ENCODE measurements at places on chromosomes 1 and 21.

- no peak for DNase-seq
These were observed 317.0 kb downstream of the BARHL2 start for GRCh38 chr1:90400131-90400530.

- peak; percentile 47 for DNase-seq
These were observed 32.3 kb downstream of the KIAA2013 start for GRCh38 chr1:11893907-11894251.

GRCh38 chr21:19767546-19767945 lies 1230.7 kb upstream of the NCAM2 start:
- no peak for DNase-seq

DNA sequence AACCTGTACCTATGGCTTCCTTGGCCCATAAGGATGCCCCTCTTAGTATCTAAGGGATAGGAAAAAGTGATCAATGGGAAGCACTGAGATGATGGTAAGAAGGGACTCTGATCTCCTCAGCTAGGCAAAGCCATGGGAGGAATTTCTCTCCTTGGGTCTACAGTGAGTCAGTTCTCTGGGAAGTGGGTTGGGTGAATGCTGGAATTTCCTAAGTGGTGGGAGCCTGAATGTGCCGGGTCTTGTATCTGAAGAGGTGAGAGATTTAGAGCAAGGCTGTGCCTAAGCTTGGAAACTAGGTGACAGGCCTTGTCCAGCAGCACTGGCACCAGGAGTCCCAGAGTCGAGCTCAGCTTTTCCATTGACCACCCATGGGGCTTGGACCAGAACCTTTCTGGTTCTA lies 96.3 kb upstream of the SLC2A1 start:
- no peak for DNase-seq

DNA sequence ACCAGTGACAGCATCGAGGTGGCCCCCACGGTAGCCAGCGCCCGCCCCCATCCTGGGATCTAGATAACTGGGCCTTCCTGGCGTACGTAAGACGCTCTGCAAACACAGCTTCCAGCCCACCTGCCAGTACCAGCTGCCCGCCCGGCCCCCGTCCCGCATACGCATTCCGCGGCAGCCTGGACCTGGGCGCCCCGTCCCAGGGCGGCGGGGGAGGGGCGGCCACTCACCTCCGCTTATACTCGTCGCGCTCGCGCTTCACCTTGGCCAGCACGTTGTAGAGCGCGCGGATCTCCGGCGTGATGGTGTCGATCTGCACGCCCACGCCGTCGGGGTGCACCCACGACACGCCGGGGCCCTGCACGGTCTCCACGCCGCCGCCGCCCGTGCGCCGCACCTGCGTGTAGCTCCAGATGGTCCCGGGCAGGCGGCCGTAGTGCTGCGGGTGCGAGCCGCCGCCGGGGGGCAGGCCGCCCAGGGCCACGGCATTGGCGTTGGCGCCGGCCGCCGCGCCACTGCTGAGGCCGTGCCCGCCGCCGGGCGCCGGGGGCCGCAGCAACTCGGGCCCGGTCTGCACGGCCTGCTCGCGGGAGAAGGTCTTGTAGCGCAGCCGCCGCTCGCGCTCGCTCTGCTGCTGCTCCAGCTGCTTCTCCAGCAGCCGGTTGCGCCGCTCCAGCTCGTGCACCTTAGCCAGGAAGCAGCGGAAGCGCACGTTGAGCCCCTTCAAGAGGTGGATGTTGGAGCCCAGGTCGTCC lies 859 bp downstream of the IFFO2 start:
- DNase-seq, result peak; percentile 57

GRCh38 chr1:175687622-175688415 lies 55.6 kb downstream of the TNR start:
- DNase-seq, result no peak

- no peak for DNase-seq
These were observed 131.8 kb upstream of the PKN2 start for GRCh38 chr1:88552226-88552625.

- DNase-seq, result no peak
These were observed 20.6 kb downstream of the PYHIN1 start for GRCh38 chr1:158951956-158952355.

- peak; percentile 4 for DNase-seq
These were observed 67.2 kb downstream of the TTLL7 start for GRCh38 chr1:83931658-83932253.

- no peak for DNase-seq
These were observed 11.1 kb upstream of the UBE2U start for GRCh38 chr1:64192290-64192689.

GRCh38 chr1:118934706-118935105 lies 53.4 kb downstream of the TBX15 start:
- no peak for DNase-seq

DNA sequence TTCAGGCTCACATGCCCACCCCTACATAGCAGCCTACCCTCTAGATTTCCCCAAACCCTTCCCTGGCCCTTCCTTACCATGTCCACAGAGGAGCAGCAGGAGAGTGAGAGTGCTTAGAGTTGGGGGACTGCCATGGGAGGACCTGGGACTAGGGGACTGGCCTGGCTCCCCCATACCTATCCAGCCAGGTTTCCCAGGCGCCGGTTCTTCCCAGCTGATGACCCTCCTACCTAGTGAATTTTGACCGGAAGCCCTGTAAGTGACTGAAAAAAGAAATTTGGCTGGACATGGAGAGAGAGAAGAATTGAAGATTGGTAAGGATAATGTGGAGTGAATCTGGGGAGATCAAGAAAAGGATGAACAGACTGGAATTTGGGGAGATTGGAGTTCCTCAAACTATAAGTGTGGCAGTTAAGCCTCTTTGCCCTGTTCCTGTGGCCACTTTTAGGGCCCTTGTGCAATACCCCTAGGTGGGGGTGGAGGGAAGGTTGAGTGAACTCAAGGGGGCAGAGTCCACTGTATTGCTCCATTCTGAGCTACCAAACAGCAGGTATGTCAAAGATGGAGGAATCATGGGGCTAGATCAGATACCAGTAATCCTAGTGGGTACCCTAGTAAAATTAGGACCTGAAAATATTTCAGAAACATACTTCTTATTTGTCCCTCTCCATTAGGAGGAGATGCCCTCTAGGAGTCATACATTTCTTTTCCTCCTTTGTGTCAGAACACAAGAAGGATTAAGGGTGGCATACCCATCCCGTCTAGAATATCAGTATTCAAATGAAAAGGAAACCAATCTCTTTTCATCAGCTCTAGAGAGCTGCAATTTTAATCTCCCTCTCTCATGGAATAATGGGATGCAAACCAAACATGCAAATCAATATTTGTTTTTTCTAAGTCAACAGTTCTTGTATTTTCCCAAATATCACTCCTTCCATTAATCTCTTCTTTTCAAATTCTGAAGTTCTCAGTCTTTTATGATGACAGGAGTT lies 1.2 kb downstream of the HJV start:
- DNase-seq, result no peak

DNA sequence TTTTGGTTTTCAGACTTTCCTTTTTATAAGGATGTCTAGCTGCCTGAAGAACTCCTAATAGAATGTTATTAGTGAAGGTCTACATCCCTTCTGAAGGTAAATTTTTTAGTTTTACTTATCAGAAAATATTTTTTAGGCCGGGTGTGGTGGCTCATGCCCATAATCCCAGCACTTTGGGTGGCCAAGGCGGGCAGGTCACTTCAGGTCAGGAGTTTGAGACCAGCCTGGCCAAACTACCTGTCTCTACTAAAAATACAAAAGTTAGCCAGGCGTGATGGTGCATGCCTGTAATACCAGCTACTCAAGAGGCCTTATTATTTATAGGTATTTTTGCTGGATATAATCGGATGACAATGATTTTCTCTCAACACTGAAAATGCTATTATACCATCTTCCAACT lies 181.9 kb upstream of the KCNK2 start:
- no peak for DNase-seq

GRCh38 chr1:186483561-186483960 lies 22.6 kb upstream of the PDC start:
- no peak for DNase-seq

DNA sequence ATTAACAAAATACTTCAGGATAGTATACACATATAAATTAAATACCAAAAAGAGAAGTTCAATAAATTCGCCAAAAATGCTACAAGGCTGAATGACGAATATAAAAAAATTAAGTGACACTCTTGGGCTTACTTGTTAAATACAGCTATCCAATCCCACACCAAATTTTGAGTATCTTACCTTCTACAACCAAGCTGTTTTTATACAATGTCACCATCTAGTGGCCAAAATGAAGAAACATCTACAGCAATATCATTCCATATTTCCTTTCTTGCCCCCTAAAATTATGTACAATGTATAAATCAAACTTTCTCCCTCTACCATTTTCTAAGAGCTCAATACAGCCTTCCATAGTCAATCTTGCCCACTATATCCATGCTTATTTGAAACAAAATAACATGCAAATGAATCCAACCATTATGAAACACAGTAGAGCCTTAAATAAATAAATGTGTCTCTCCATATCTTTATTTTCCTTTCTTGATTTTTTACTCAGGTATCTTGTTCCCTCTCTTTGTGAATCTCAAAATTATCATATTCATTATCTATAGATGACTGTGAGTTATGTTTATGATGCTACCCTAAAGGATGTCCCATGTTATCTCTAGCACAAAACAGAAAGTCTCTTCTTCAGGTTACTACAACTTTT lies 86.3 kb downstream of the ACBD6 start:
- no peak for DNase-seq

- no peak for DNase-seq
These were observed 56.4 kb downstream of the WDR3 start for GRCh38 chr1:117985973-117986372.

DNA sequence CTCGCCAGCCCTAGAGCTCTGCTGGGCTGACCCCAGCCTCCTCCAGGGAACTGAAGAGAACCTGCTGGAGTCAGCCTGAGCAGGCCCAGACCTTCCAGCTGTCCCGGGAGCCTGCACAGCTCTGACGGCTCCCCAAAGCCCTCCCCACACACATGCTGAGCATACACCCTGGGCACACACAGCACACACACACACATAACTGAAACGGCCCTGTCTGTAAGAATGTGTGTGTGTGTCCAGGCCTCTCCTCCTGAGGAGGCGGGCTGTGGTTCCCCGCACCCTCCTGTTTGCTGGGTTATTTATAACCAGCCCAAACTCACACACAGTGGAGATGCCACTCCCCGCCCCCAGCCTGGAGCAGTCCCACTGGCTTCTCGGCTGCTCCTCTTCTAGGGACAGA lies 20.2 kb downstream of the SDC3 start:
- DNase-seq, result no peak

GRCh38 chr1:210446479-210446878 lies 117.8 kb downstream of the HHAT start:
- DNase-seq, result peak; percentile 81

DNA sequence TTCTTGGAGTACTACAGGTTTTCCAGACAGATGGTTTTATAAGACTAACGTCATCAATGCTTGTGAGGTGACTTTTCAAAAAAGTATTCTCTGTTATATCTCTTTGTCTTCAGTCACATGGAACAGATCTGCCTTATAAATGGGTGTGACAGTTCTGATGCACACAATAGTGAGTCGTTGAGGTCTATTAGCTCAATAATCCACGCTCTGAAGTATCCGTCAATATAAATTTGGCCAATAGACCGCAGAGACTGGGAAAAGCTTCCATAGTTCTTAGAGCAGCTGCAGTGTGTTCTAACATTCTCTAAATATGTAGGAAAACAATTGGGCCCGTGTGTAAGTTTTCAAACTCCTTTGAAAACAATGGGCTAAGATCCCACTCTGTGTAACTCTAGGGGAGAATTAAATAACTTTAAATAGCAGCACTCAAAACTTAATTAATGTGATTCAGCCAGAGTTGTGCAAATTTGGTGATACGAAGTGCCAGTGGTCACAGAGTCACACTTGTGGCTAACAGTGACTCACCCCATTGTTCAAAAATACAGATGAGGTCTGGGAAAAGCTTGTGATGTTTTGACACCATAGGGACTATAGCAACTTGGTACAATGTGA lies 316.0 kb downstream of the LMO4 start:
- no peak for DNase-seq

DNA sequence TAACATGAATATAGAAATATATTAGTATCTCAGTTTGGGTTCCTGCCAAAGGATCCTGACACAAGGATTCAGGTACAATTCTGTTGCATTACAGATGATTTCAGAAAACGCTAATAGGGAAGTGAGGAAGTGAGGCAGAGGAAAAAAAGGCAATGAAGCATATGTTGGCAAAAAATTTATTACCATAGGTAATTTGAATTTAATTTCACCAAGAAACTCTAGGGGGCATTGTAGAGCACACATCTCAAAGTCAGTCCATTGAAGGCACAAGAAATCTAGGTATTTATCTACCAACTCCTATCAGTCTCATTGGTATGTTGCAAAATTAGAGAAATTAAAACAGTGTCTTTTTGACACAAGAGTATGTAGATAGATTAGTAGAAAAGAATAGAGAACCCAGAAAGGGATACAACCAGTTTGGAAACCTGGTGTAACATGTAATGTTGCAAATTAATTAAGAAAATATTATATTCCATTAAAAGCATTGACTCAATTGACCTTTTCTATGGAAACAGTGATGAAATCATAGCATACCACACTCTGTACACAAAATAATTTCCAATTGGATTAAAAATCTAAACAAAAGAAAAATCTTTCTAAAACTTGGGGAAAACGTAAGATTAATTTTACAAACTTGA lies 104.9 kb upstream of the SNX7 start:
- DNase-seq, result no peak

DNA sequence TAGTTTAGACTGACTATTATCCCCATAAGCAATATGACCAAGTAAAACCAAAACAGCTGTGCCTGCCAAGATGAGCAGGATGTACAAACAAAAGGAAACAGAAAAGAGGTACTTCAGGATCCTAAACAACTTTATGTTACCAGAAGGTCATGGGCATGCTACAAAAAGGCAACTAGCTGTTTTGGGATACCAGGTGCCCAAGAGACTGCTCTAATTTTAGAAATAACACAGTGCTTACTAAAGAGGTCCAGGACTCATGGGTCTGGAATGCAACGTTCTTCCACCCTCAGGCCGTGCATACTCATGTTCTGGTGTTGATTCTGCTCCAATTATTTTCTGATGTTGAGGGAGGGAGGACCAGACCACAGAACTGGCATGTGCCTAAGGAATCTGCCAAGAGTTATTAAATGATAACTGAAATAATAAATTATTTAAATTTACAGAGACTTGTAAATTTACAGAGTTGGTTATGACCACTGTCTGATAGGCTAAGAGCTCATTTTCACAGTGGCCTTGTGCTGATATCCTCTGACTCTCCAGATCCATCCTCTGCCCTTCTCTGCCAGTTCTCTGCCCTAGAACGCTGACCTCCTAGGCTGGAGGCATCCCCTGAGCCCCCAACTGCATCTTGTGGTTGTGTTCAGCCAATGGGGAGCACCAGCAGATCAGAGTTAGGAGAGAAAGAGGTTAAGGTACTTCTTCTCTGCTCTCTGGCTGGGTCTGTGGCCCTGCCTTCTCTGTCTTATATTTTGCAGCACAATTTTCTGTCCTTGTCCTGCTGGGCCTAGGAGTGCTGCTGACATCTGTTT lies 37.7 kb upstream of the BCL10 start:
- DNase-seq, result no peak
